ENCODE measurements at places on chromosomes 1 and 21. TPM values are rescaled to one million over a fixed set of nuclear protein-coding genes. Genes with fewer than 3 reads are reported as not detected.

CACNA1S gene
- total RNA-seq = not detected

IFNLR1 gene
- 1.5 TPM for total RNA-seq

FAM72B gene
- 9.0 TPM for total RNA-seq

SKI gene
- total RNA-seq = 23.5 TPM

SH2D2A gene
- 2.1 TPM for total RNA-seq

FOXD2 gene
- 0.38 TPM for total RNA-seq

VCAM1 gene
- not detected for total RNA-seq

METTL18 gene
- 8.2 TPM for total RNA-seq

S100A14 gene
- total RNA-seq = 0.45 TPM

WARS2 gene
- total RNA-seq = 5.6 TPM

AADACL3 gene
- not detected for total RNA-seq

SCYL3 gene
- total RNA-seq = 3.3 TPM

MPL gene
- 0.31 TPM for total RNA-seq

PPFIA4 gene
- total RNA-seq = 0.38 TPM

MNDA gene
- total RNA-seq = not detected

CAMK2N1 gene
- 27.4 TPM for total RNA-seq

CASQ1 gene
- not detected for total RNA-seq

SLC9C2 gene
- not detected for total RNA-seq

ANGPTL3 gene
- not detected for total RNA-seq

PRDM2 gene
- 8.7 TPM for total RNA-seq

RHBDL2 gene
- 2.5 TPM for total RNA-seq

CALML6 gene
- 0.24 TPM for total RNA-seq

GLIS1 gene
- not detected for total RNA-seq

NR5A2 gene
- 5.6 TPM for total RNA-seq

Measured in A549 treated with RU486 at 1 μM for 4 hours (cell line).